ENCODE measurements at places on chromosomes 12 and 14.

GRCh38 chr12:48351022-48351708 is 446 bp upstream of the ZNF641 start:
- no peak for DNase-seq

- no peak for DNase-seq
Measured at GRCh38 chr14:36130186-36130585, 46.3 kb downstream of the PTCSC3 start.

- DNase-seq: no peak
Measured at GRCh38 chr14:70935135-70935534, 27.9 kb downstream of the PCNX1 start.

GRCh38 chr14:106493962-106494823 is 967.8 kb downstream of the TMEM121 start:
- DNase-seq: no peak

GRCh38 chr14:87772854-87773253 is 220.1 kb downstream of the GALC start:
- DNase-seq: no peak

- no peak for DNase-seq
Measured at GRCh38 chr14:74570696-74571095, 41.3 kb downstream of the LTBP2 start.
